ENCODE measurements at places on chromosomes 3 and 15.

DNA sequence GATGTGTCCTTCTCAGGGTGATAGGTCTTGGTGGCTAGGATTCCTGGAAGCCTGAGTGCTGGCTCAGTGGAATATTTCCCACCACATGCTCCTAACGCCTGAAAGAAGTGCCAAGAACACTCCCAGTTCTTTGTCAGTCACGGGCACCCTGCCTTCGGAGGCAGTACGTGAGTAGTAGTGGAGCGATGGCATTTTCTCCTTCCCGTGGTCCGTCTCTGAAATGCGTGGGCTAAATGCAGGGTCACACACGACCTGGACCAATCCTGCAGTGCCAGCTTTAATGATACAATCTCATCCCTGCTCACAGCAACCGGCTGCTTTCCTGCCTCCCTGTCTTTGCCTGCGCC, 14.5 kb downstream of the H1-8 start:
- no peak for DNase-seq

- DNase-seq: no peak
Observed at GRCh38 chr3:124177071-124177470, 185.1 kb upstream of the ROPN1 start.

GRCh38 chr3:29758434-29759322, 477.8 kb downstream of the RBMS3 start:
- DNase-seq: no peak

DNA sequence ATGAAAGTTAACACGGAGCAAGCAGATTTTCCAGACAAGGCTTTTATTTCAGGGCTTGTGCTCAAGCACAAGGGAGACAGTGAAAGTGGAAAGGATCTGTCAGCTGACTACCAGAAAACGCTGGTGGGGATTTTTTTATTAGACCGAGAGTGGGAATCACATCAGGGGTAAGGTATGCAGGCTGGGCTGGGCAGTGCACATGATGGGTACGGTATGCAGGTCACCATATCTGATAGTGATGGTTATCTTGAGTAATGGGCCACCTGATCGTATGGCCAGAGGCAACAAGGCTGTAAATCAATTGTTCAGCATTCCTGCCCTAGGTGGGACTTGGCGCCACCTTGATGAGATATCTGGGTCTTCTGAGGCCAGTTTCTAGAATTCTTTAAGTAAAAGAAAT, 36.9 kb upstream of the PIAS1 start:
- DNase-seq: no peak

GRCh38 chr3:10398341-10398740, 77.4 kb upstream of the SEC13 start:
- DNase-seq: no peak

DNA sequence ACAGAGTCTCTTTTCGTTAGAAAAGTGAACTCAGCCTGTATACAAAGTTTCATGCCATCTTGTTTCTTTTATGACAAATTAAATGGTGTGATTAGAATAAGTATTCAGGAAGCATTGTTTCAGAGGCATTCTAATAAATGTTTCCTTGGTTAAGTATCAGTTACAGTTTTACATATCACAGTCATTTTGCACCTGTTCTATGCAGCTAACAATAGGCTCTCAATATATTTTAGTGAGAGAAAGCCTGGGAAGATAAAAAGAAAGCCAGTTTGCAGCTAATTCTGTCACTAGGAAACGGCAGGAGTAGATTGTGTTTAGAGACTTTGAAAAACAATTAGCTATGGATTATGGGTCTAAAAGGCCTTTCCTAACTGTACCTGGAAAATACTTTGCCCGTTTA, 252.8 kb downstream of the ZIC1 start:
- no peak for DNase-seq

- DNase-seq: no peak
Observed at GRCh38 chr3:46756642-46757041, 39.0 kb upstream of the PRSS50 start.

DNA sequence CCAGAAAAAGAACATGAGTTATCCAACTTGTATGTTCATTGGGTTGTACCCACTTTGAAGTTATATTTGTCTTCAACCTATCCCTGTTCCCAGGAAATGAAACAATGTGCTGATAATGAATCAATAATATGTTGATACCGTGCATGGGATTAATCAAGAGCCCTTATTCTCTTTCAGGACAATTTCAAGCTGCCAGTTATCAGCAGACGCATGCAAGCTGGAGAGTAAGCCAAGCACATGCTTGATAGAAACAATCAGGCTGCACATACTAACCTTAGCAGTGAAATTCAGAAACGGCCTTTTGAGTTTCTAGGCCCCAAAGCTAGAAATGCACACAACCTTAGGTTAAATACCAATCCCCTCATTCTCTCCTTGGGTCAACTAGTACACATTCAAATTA, 480.4 kb upstream of the AGTR1 start:
- no peak for DNase-seq

GRCh38 chr3:27423463-27423862, 54.3 kb upstream of the NEK10 start:
- DNase-seq: no peak

DNA sequence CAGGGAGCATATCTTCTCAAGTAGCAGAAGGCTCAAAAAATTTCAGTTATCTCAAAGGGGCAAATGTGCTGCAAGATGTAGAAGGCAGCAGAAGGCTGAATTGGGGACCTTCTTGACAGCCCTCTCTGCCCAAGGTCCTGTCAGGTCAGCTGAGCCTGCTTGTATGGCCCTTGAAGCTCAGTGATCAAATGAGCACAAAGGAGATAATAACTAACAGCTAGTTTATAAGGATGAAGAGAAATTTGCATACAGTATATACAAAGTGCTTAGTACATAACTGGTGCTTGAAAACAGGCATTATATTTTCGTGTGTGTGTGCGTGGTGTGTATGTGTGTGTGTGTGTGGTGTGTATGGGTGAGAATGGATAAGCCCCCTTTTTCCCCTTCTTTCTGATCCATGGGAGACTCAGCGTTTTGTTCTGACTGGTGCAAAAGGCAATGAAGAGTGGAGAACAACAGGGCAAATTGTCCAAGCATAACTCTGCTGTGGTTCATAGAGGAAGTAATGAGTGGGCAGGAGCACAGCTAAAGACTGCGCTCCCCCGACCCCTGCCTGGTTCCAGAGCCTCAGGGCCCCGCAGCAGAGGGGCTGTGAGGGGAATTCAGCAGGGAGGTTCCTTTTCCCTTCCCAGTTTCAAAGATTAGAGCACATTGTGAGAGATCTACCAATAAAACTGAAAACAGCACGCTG, 356.8 kb upstream of the NR2F2 start:
- DNase-seq: no peak

- no peak for DNase-seq
Observed at GRCh38 chr3:28326458-28326926, 22.0 kb upstream of the ZCWPW2 start.

- DNase-seq: no peak
Observed at GRCh38 chr3:194930377-194931204, 244.9 kb downstream of the FAM43A start.

DNA sequence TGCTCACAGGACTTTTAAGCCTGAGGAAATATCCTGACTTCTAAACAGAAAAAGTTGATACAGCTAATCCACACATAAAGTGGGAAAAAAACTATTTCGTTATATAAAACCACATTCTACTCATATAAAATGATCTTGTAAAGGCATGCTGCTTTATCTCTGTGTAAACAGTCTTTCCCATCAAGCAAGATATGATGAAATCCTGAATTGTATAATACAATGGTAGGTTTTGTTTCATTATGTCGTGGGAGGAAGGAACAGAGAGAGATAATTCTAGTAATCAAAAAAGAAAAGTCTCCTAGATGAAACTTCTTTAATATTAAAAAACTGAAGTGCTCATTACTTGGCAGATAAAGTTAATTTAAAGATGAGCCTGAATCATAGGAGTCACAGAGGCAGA, 92.6 kb upstream of the SNTN start:
- no peak for DNase-seq

GRCh38 chr3:36918050-36918449, 26.8 kb downstream of the TRANK1 start:
- DNase-seq: no peak

GRCh38 chr3:37742574-37743212, 119.0 kb upstream of the CTDSPL start:
- no peak for DNase-seq

DNA sequence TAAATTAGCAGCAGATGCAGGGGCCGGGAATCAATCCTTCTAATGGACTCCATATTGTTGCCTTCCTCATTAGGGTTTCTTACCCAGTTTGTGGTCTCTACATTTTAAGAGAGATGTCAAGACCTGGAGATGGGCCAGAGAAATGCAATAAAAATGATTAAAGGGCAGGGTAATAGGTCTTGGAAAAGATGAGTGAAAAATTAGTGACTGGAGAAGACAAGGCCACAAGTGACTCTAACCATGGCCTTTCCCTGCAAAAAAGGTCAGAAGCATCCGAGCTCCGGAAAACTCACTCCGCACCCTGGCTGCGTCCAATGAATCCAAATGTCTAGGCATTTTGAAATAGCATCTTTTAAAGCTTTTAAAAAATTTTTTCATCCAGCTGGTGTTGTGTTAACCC, 152.8 kb downstream of the ARRDC4 start:
- DNase-seq: no peak

- DNase-seq: no peak
Observed at GRCh38 chr3:64195789-64196188, 29.5 kb downstream of the PRICKLE2 start.

DNA sequence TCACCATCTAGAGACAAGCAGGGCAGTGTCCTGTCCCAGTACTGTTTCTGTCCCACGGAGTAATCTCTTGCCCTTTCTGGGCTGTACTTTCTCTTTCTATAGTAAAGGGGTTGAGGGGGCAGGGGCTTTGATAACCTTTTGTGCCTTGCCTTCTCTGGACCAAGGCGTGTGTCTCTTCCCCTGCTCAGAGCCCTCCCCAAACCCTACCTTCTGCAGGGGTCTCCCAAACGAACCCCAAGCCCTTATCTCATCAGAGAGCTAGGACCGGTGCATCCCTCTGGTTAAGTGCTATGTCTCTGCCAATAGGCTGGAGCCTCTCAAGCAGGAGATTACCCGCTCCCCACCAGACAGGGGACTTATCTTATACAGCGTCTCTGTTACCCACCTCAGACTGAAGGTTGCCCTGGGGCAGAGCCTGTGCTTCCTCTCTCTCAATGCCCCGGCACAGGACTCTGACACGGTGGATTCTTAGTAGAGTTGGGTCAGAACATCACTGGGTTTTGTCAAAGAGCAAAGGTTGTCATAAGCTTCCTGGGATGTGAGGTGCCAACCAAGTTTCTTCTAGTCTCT, 2.9 kb downstream of the PLEKHO2 start:
- DNase-seq: no peak

DNA sequence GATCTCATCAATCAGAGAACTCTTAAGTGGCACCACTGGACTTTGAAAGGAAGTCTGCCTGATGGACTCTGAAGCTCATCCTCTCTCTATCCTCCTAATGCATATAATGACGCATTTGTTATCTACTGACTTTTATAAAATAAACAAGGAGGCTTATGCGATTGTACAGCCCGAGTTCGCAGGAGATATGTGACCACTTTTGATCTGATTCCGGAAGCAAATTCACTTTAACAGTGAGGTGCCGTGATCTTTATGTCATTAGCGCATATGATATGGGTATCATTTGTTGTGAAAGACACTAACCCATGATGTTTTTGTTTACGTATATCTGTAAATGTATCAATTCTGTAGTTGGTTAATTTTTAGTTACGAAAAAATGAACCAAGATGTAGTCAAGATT, 427 bp upstream of the RNF111 start:
- DNase-seq: peak; percentile 27

DNA sequence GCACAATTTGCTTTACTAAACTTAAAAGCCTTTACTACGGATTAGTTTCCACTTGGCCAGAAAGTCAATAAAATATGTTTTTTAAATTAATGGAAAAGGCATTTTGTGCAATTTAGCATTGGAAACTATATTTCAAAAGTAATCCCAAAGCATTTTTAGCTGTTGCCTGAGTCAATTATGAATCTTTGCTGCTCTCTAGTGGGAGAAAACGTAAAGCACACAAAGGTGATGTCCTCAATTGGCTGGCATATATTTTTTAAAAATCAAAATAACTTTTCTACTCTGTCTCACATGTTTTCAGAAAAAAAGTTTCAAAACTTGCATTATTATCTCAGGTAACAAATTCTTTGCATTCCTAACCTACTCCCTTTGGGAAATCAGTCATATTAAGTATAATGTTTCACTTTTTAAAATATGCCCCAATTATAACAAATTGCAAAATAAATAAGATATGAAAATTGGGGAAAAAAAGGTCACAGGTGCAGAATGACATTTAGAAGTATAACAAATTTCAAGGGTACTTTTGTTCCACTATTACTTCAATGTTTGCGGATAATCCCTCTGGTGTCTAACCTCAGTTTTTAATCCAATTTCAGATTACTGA, 47.2 kb upstream of the TEX55 start:
- no peak for DNase-seq

DNA sequence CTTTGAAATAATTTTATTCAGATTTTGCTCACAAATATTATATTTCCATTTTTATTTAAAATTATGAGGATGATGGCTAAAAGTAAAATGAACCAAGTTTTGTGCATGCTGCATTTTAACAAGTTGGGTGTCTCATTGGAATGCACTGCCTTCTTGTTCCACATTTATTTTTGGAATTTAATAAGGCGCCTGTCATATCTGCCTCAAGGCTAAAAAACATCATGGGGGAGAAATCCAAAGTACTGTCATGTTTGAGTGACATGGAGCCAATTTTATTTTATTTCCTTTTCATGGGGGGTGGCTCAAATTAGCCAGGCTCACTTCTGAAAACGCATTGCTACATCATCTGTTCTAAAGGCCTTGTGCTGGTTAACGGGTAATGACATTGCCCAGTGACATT, 205.1 kb downstream of the ROBO2 start:
- DNase-seq: no peak

GRCh38 chr3:19016851-19017250, 131.5 kb upstream of the KCNH8 start:
- no peak for DNase-seq

- no peak for DNase-seq
Observed at GRCh38 chr15:36925653-36926426, 174.5 kb downstream of the MEIS2 start.

GRCh38 chr15:82670699-82671098, 23.5 kb upstream of the CPEB1 start:
- no peak for DNase-seq

DNA sequence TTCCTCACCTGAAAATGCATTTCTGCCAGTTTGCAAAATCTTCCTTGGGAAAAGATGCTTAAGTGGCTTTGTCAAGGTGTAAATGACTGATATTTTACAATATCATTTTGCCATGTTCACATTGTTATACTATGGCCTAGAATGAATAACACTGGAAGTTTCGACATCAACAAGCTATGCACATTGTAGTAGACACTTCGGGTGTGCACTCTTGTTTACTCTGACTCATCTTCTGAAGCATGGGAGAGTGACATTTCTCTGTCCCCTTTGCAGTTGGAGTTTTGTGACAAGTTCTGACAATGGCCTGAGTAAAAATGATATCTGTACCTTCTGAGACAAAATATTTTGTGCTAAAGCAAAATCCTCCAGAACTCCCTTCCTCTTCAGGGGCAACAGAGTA, 567.0 kb upstream of the RGMA start:
- DNase-seq: no peak

- DNase-seq: no peak
Observed at GRCh38 chr3:181906338-181906737, 194.6 kb downstream of the SOX2 start.

All from CMK (cell line).